ENCODE measurements at places on chromosomes 5 and 9.

GRCh38 chr9:22423566-22423965 is 23.1 kb upstream of the DMRTA1 start:
- no peak for DNase-seq

GRCh38 chr5:133902511-133903118 is 65.8 kb downstream of the C5orf15 start:
- DNase-seq: no peak

- no peak for DNase-seq
Observed at GRCh38 chr9:32399110-32399815, 14.8 kb downstream of the ACO1 start.

DNA sequence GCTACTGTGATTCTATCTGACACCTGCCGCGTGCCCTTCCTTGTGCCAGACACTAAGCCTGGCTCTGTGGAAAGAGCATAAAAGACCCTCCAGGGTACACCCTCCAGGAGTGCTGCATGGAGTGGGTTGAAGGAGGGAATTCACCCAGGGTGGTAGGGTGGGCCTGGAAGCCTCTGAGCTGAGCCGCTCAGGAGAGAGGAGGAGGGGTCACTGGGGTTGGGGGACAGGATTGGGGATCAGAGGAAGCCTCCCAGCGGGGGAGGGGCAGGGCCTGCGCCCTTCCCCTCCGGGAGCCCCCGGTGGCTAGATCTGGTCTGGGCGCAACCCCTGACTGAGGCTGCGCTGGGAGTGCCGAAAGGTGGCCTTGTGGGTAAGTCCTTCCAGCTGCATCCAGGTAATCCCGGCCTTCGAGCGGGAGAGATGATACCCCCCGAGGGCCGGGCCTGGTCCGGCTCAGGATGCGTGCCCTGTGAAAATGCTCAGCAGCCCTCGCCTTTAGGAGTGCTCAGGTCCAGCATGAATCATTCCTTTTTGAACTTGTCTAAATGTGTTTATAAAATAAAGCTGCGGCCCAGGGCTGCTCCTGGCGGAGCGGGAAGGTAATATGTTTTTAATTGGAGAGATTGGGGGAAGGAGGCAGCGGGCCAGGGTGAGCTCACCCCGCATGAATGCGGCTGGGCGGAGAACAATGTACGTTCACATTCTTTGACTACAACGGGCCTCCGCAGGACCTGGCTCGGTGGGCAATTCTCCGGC is 118.1 kb upstream of the SMIM23 start:
- DNase-seq: no peak

DNA sequence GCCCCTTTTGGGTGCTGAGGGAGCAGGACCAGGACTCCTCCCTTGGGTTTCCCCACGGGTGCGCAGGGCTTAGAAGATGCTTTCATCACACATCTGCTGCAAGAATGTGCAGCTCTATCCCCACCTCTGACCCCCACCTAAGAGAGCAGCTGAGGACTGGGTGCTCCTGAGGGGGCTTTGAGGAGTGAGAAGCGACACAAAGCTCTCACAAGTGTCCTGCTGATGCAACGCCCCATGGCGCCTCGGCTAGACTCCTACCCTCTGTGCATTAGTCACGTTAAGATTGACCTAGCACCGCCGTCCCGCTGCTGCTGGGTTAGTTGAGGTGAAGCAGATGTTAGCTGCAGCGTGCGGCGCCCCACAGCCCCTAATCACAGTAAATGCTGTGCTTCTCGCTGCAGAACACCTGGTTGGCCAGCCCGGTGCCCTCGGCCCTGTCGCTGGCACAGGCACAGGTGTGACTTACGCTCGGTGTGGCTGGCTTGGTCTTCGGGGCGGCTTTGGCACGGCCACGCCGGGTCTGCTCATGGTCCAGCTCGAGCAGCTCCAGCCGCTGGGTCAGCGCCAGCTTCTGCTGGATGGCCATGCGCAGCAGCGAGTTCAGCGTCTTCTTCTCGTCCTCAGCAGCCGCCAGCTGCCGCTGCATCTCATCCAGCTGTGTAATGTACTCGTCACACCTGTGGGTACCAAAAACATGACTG is 45.0 kb upstream of the IPPK start:
- DNase-seq: no peak

GRCh38 chr9:136855461-136856078 is 3.4 kb downstream of the MAMDC4 start:
- DNase-seq: no peak

DNA sequence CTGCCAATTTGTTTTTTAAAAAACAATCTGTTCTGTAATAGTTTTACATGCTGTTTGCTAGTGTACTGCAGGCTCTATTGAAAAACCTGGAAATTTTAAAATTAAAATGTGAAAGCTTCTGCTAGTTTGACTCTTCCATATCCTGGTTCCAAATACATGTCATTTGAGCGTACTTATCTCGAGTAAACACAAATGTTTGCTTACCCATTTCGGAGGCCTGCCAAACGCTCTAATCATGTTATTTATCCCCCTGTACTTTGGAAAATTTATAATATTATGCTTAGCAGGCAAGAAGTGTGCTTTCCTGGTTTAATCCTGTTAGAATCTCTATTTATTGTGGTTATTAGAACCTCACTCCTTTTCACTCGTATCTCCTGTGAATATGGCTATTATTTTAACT is 476.8 kb upstream of the CYLC2 start:
- DNase-seq: no peak

DNA sequence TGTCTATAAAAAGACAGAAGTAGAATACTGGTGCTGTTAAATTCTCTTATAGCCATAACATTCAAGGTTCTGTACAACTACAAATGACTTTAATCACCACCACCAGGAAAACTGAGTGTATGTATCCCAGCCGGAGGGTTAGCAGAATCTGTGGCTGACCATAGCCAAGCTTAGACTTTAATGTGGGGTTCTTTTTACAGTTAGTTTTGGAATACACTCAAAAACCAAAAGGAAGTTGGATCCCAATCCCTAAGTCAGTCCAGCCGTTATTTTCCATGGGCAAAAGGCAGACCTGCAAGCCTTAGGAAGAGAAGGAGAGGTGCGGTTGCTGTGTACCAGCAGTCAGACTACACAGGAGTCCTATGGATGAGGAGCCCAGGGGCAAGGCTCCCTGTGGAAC is 179.8 kb downstream of the ENC1 start:
- no peak for DNase-seq

DNA sequence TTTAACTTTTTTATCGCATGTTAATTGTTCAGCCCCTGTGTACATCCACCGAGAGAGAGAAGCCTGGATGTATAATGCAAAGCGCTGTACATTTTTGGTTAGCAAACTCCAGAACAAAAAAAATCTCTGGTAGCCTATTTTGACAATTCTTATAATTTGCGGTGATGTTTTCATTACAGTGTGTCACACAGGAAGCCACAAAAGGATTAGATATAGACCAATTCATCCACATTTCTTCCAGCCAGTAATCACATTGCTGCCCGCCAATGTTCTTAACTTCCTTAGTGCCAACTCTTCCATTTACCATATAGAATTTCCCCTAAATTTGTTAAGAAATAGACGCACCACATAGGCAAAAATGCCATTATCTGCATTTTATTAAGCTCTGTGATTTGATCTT is 435.6 kb downstream of the EFNA5 start:
- DNase-seq: no peak

DNA sequence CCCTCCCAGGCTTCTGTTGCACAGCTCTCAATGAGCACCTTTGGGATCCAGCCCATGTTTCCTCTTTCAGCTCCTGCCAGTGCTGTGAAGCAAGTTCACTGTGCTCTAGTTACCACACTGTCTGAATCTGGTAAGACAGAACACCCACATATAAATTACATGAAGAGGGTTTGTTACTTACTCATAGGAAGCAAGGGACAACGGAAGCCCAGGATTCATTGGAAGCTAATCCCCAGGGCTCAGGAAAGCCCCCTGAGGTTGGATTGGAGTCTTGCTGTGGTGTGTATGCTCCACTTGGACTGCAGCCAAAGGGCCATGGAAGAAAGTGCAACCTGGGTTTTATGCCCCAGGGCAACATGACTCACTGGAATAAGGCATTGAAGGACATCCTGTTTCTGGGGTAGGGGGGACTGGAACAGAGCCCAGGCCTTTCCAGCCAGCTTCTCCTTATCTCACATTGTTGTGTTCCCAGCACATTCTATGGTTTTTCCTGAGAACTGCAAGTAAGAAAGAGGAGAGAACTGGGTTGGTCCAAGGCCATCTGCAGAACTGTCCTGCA is 15.6 kb upstream of the CLK4 start:
- DNase-seq: no peak

DNA sequence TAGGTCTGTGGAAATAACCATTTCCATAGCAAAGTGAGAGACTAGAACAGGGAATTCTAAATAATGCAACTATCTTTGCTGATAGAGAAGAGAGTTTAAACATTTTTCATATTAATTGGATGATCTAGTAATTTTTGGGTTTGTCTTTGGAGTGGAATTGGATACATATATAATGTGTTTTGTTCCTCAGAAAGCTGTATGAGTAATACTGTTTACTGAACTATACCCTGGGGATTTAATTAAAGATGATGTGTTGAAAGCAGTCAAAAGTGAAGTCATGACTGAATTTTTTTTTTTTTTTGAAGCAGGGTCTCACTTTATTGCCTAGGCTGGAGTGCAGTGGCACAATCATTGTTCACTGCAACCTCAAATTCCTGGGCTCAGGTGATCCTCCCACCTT is 17.9 kb downstream of the FER start:
- DNase-seq: no peak

DNA sequence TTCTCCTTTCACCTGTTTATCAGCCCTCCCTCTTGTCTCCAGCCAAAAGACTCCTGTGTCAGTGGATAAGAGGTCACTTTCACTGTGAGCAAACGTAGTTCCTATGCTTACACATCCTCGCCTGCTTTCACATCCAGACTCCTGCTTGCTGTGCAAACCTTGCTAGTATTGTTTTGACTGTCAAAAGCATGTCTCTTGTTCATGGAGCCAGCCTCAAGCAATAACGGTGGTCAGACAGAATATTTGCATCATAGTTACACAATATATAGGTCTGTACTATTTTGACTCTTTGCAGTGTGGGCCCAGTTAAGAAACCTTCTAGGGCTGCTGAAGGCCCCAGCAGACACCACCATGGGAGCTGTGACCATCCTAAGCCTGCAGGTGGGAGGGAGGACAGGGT is 420.0 kb downstream of the SEMA5A start:
- no peak for DNase-seq

GRCh38 chr9:125985142-125985997 is 238.2 kb downstream of the PBX3 start:
- DNase-seq: no peak

GRCh38 chr9:132168851-132169250 is 7.0 kb downstream of the NTNG2 start:
- no peak for DNase-seq

DNA sequence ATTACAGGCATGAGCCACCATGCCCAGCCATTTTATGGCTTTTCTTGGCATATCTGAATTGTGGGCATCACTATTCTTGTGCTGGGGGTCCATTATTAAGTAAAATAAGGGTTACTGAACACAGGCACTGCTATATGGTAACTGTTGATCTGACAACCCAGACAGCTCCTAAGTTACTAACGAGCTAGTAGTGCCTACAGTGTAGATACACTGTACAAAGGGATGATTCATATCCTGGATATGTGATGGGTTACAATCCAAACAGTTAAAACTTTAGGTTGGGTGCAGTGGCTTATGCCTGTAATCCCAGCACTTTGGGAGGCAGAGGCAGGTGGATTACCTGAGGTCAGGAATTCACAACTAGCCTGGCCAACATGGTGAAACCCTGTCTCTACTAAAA is 4.3 kb downstream of the CD14 start:
- DNase-seq: no peak

DNA sequence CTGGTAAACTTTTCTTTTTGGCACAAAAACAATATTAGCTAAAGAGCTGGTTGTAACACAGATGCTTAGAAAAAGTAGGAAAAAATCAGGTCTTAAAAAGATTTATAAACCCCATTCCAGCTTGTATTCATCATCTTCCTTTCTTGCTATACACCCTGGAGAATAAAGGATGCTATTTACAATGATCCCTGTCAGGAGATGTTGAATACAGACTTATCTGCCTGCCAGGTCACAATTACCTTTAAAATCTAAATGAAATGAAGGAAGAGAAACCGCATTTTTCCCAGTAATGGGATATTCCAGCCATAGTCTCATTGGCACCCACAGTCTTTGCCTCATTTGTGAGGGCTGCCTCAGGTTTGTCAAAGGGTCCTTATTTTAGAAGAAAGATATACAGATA is 394.1 kb upstream of the WWC1 start:
- no peak for DNase-seq

GRCh38 chr9:136701668-136702053 is 10.7 kb upstream of the DIPK1B start:
- DNase-seq: no peak
